NCI-H1436 (cell line): ENCODE measurements at places on chromosomes 6 and 20.

GRCh38 chr6:111606620-111607115 lies 990 bp upstream of the TRAF3IP2 start:
- DNase-seq: no peak

GRCh38 chr20:60321601-60322000 lies 363.4 kb downstream of the CDH26 start:
- DNase-seq: no peak

GRCh38 chr20:15708984-15709598 lies 864.2 kb downstream of the KIF16B start:
- DNase-seq: no peak

DNA sequence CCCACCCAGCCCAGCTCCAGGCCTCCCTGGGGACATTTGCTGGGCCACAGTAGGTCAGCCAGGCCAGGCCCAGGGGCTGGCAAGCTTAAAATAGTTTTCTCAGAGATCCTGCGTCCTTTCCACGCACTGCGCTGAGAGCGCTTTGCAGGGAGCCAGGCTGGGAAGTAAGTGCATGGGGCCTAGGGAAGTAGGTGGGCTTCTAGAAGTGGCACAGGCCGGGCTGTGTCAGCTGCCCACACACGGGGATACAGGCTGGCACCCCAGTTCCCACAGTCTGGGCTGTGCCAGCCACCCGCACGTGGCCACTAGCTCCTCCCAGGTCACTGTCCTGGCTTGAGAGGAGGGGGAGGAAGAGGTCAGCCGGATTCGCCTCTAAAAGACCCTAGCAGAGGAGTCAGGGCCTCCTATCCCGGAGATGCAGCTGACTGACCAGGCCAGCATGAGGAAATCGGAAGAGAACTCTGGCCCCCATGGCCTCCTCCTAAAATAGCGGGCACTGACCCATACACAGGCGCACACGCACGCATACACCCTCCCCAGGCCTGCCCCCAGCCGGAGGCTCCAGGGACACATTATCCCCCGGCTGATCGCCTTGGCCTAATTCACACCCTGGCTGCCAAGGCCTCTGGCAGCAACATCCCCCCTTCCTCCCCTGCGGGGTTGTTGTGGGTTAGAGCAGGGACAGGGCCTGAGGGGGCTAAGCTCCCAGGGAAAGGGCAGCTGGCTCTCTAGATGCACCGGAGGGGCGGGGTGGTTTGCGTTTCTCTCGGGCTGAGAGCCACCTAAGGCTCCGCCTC lies 5.4 kb downstream of the SLCO4A1 start:
- no peak for DNase-seq

- no peak for DNase-seq
Observed at GRCh38 chr6:6602262-6602661, 13.7 kb downstream of the LY86 start.

DNA sequence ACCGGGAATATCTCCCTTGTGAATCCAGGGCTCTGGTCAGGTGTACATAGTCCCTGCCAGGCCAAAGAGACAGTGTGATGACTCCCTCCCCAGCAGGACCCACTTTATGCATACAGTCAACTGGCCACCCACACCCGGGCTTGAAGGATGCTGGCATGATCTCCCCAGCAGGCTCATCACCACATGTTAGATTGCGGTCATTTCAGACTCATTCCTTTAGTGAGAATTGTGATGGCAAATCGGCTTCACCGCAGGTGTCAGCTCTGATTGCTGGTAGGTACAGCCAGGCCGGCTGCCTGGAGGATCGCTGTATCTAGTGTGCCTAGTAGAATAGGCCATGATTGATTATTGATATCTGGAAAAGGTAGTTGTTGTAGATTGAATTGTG lies 24.5 kb downstream of the CD83 start:
- DNase-seq: no peak

DNA sequence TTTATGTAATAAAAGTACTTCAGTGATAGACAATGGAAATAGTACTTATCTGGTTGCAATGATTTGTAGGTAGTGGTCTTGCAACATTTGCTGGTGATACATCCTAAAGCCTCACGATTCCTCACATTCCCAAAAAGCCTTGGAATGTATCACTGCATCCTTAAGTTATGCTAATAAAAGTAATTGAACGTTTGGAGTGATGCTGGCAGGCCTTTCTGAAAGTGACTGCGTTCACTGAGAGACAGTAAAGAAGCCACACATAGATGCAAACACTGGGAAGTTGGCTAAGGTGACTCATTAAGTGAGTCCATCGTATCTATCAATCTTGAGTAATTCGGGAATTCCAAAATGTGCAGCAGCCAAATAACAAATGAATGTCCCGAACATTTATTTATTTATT lies 444.1 kb upstream of the SOX4 start:
- DNase-seq: no peak

GRCh38 chr6:66238851-66239250 lies 531.8 kb upstream of the EYS start:
- DNase-seq: no peak

DNA sequence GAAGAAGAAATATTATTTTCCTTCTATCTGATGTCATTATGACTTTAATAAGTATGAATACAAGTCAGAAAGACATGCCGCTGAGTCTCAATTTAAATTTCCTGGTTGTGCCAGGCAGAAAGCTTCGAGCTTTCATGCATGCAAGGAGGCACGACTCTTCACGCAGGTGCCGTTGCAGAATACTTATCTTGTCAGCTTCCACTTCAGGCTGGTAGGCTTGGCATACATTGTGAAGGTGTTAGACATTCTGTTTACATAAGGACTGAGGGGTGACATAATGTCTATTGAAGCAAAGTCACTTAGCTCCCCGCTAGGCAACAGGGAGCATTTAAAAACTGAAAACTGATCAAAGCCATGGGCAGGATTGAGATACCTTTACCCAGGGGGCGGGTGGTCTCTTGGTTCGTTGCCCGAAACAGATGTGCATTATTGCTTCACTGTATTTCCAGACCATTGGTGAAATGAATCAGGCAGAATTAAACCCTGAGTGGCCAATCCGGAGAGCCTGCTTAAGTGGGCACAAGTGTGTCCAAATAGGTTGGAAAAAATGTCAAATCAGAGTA lies 16.4 kb downstream of the BMP6 start:
- no peak for DNase-seq

- no peak for DNase-seq
Observed at GRCh38 chr6:45045253-45045601, 282.9 kb upstream of the RUNX2 start.

GRCh38 chr20:7355051-7355450 lies 585.2 kb downstream of the HAO1 start:
- no peak for DNase-seq

GRCh38 chr6:17289630-17290061 lies 8.5 kb downstream of the RBM24 start:
- no peak for DNase-seq

- no peak for DNase-seq
Observed at GRCh38 chr20:22348010-22348409, 236.4 kb downstream of the FOXA2 start.

DNA sequence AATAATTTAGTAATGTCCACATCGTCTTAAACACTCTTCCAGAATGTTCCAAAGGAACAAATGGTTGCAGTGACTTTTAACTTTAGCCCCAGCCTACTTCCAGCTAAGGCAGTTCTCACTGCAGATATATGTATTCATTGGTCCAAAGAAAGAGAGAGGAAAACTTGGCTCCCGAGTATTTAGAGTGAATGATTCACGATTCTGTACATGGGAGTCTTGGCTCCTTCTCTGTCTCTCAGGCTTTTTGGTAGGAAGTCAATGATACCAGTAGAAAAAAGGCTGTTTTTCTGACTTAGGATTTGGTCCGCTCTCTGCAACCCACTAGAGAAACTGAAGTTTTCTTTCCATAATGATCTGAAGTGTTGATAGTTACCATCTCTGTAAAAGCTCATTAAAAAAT lies 38.6 kb downstream of the E2F3 start:
- no peak for DNase-seq

DNA sequence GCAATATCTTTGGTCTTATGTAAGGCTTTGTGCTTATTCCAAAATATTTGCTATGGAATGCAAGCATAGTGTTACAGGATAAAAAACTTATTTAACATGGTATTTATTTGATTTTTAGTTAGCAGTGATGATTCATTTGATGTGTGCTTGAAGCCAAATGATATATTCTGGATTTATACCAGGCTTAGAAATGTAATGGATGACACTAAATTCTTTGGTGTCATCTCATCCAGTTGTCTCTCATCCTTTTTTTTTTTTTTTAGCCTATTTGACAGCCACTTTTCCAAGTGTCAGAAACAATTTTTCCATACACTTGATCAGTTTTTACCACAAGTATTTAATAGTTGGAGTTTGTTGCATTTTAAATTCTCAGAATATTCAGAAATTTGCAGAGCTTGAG lies 515.3 kb downstream of the CDKAL1 start:
- no peak for DNase-seq

- no peak for DNase-seq
Observed at GRCh38 chr6:152471456-152472265, 165.5 kb downstream of the SYNE1 start.

GRCh38 chr6:11654876-11655275 lies 117.3 kb downstream of the TMEM170B start:
- no peak for DNase-seq

DNA sequence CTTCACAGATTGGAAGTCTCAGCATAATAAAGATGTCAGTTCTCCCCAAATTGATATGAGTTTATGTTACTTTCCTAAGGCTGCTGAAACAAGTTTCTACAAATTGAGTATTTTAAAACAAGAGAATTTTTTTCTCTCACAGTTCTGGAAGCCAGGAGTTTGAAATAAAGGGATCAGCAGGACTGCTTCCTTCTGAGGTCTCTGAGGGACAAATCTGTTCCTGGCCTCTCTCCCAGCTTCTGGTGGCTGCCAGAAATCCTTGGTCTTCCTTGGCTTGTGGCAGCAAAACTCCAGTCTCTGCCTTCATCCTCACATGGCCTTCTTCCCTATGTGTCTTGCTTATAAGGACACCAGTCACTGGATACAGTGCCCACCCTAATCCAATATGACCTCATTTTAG lies 136.1 kb downstream of the TFAP2A start:
- no peak for DNase-seq

GRCh38 chr6:5316951-5317350 lies 55.6 kb downstream of the FARS2 start:
- no peak for DNase-seq

DNA sequence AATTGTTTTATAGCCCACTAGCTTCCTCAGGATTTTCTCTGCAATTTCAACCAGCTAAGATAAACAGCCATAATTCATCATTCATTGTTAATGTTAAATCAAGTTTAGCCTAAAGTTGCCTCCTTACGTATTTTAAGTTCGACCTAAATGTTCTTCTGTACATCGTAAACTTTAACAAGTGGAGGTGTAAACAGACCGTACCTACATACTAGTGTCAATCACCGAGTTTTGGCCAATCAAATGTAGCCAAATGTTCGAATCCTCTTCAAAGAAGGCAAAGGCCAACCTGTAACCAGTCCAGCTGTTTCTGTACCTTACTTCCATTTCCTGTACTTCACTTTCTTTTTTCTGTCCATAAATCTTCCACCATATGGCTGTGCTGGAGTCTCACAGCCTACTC lies 13.5 kb downstream of the MBOAT1 start:
- DNase-seq: no peak

GRCh38 chr6:152049502-152049901 lies 242.0 kb downstream of the ESR1 start:
- DNase-seq: no peak

- DNase-seq: no peak
Observed at GRCh38 chr20:50848846-50849673, 54.2 kb downstream of the BCAS4 start.

- no peak for DNase-seq
Observed at GRCh38 chr6:31577579-31577966, 2.2 kb downstream of the TNF start.

DNA sequence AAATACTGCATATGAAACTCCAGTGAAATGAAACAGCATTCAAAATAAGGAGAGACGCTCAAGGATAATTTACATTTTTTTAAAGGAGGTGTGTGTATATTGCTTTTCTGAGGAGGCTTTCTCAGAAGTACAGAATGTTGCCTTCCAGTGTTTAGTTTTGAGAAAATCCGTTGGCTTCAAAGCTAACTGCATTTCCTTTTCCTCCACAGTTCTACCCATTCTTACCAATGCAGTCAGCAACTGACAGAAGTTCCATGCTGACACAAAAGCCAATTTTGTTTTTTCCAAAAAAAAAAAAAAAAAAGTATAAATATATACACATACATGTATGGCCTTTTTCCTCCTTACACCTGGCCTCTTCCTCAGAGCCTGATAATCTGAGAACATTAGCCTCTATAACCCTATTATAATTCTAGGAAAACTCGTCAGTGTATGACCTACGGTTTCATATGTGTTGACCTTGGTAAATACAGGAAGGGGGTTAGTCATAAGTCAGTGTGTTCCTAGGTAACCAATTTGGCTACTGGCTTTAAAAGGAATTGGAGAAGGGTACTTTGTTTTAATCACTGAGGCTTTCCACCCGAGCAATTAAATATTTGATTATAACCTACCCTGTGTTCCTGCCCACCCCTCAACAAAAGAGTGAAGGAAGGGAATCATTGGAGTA lies 24.2 kb downstream of the MGME1 start:
- DNase-seq: peak; percentile 28

- DNase-seq: no peak
Observed at GRCh38 chr6:70863343-70863742, 93.5 kb downstream of the B3GAT2 start.

- DNase-seq: no peak
Observed at GRCh38 chr20:19302714-19303113, 90.3 kb downstream of the SLC24A3 start.

DNA sequence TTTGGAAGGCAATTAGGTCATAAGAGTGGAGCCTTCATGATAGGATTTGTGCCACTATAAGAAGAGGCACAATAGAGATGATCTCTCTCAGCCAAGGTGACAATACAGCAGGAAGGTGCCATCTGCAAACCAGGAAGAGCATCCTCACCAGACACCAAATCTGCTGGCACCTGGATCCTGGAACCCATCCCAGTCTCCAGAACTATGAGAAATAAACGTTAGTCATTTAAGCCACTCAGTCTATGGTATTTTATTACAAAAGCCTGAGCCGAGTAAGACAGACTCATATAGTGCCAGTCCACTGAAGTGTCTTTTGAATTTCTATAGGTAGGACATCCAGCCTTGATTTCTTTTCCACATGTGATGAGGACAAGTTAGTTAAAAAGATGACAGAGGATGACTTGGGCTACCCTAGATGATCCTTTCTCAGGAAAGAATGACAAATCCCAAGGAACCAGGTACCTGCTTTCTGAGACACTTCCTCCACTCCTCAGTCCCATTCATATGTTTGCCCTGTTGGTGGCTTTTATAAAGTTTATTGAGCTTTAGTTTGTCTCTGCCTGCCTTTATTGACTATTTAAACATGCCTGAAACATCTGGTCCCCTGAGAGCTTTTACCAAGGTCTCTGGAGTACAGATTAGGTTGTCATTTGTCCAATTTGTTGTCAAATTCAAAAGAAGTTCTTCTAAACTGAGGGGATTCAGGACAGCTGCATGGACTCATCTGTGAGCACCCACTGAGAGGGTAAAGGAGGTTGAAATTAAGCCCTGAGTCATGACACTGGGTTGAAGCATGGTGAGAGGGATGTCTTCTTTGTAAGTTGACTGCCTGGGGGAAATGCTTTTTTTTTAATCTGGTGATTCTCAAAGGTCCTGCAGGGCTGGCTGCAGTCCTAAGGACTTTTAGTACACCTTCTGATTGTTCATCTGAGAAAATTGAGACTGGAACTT lies 165.0 kb upstream of the PLCB4 start:
- DNase-seq: no peak

- DNase-seq: peak; percentile 48
Observed at GRCh38 chr6:11172501-11173327, 59.8 kb downstream of the NEDD9 start.

GRCh38 chr6:87136963-87137362 lies 18.4 kb upstream of the ZNF292 start:
- no peak for DNase-seq
